Stimulated activated CD4-positive, alpha-beta T cell treated with anti-CD3 and anti-CD28 coated beads, TNF-alpha, amount 100 ng/mL, for 4 hours (primary cell): ENCODE measurements at places on chromosomes 5 and 9.

GRCh38 chr5:62649476-62650113 is 71.0 kb downstream of the LRRC70 start:
- no peak for DNase-seq

GRCh38 chr9:86754581-86755560 is 192.4 kb downstream of the GAS1 start:
- no peak for DNase-seq

GRCh38 chr9:106417685-106418084 is 445.3 kb upstream of the ZNF462 start:
- DNase-seq, result no peak

DNA sequence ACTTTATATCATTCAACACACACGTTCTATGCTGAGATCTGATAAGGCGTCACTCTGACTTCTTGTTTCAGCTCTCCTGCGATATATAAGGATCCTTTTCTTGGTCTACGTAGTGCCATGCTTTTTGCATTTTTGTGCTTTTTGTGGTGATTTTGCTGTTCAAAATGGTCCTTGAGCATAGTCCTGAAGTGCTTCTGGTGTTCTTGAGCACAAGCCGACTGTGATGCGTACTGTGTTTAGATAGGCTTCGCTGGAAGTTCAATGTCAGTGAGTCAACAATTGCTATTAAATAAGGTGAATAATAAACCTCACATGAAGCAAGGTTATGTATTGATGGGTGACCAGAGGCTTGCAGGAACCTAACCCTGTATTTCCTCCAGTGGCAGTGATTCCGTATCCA is 46.8 kb downstream of the ACO1 start:
- no peak for DNase-seq

DNA sequence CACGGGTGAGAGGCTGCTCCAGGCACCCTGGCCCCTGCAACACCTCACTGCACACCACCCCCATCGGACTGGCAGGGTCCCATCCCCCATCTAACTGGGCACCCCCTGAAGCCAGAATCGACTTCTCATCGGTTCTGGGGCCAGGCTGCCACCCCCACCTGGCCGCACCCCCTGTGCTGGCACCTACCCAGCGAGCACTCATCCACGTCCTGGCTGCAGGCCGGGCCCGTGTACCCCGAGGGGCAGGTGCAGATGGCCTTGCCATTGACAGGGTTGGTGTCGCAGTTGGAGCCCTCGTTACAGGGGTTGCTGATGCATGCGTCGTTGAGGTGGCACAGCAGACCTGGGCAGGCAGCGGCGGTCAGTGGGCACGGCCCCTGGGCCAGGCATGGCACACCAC is 27.9 kb downstream of the NOTCH1 start:
- no peak for DNase-seq

- DNase-seq, result no peak
Observed at GRCh38 chr9:114246558-114246957, 76.3 kb upstream of the ORM1 start.

- DNase-seq, result no peak
Observed at GRCh38 chr5:74127381-74128320, 501.7 kb downstream of the ARHGEF28 start.

GRCh38 chr5:139178935-139179334 is 19.2 kb downstream of the SIL1 start:
- DNase-seq, result no peak

GRCh38 chr5:14913096-14913495 is 41.5 kb upstream of the ANKH start:
- DNase-seq, result no peak

DNA sequence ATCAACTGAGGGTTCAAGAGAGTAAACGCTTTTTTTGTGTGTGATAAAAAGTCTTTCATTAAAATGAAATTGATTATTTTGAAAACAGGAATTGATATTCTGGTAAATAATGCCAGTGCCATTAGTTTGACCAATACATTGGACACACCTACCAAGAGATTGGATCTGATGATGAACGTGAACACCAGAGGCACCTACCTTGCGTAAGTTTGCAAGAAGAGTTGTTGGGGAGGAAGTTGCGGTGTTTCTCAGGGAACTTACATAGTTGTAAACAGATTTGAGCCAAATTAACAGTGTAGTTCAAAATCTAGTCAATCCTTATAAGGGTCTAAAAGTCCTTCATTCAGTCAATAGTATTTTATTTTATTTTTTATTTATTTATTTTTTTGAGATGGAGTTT is 28.9 kb downstream of the HSDL2 start:
- no peak for DNase-seq

- no peak for DNase-seq
Observed at GRCh38 chr5:147832541-147832940, 1.1 kb upstream of the SPINK1 start.

DNA sequence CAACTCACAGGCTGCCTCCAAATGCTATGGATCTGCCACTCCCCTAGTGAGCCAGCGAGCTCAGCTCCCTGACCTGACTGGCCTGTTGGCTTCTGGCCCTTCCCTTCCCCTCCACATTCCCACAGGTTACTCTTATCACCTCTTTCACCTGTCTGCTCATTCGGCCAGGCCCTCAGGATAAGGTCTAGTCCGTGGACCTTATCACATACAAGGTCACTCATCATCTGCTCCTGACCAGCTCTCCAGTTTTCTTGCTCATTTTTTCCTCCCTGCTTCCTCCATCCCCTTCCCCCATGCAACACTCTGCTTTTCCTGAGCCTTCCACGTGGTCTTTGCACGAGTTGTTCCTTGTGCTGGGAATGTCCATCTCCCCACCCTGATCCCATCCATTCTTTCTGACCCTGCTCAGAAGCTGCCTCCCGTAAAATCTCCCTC is 25.9 kb upstream of the NDST1 start:
- no peak for DNase-seq

DNA sequence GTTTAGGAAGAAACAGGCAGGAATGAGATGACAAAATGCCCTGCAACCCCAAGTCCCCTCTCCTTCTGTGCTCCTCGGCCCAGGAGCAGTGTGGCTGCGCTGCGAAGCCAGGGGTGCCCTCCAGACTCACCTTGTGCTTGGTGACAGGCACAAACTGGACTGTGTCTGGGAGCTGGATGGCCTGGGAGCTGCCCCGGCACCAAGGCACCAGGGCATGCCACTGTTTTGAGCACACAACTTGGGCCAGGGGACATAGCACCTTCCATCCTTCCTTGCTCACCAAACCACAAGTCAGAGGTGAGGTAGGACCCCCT is 51.1 kb downstream of the PRRT1B start:
- no peak for DNase-seq

DNA sequence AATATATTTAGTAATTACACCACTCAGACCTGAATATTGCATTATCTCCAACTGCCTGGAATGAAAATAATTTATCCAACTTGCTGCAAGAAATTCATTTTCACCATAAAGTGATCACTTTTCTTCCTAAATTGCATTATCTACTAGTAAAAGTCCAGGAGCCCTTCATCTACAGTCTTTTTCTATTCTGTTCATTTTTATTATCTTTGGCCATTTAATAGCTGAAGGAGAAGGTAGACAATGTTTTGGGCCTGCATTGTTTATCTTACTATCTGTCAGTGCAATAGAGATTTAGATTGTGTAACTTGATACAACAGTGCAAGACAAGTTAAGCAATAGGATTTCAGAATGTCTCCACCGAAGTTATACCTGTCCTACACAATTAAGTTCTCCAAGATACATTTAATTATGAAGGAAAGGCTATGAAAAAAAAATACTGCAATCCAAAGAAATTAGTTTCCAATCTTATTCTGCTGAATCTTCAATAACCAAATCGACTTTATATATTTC is 1339.7 kb upstream of the CDH6 start:
- no peak for DNase-seq

- DNase-seq, result no peak
Observed at GRCh38 chr9:71638627-71639026, 129.7 kb downstream of the CEMIP2 start.

GRCh38 chr9:97480174-97480573 is 21.3 kb upstream of the TMOD1 start:
- no peak for DNase-seq

DNA sequence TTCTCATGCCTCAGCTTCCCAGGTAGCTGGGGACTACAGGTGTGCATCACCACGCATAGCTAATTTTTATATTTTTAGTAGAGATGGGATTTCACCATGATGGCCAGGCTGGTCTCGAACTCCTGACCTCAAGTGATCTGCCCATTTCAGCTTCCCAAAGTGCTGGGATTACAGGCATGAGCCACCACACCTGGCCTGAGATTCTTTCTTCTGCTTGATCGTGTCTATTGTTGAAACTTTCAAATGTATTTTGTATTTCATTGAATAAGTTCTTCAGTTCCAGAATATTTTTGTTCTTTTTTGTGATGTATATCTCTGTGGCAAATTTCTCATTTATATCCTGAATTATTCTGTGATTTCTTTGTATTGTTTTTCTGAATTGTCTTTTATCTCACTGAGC is 1063.3 kb upstream of the WWC1 start:
- DNase-seq, result no peak

GRCh38 chr5:138458856-138459255 is 6.4 kb upstream of the EGR1 start:
- DNase-seq, result no peak

DNA sequence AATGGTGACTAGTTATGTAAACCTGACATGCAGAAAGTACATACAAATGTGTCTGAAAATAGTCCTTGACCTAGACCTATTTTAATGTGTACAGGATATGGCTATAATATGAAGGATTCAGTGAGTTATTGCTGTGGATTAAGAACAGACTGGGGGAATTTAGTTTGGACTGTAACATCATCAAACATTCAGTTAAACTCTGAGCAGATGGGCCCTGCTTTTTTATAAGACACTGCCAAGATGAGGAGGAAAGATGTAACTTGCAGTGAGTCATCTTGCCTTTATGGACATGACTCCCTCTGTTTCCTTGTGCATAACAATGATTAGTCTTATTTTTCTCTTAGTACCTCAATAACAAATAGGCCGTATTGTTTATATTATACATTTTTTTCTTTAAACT is 12.2 kb downstream of the PPP3R2 start:
- DNase-seq, result no peak

GRCh38 chr9:114693248-114693855 is 11.4 kb upstream of the TEX48 start:
- DNase-seq, result no peak

GRCh38 chr9:105295986-105296385 is 51.5 kb downstream of the SLC44A1 start:
- DNase-seq, result no peak

DNA sequence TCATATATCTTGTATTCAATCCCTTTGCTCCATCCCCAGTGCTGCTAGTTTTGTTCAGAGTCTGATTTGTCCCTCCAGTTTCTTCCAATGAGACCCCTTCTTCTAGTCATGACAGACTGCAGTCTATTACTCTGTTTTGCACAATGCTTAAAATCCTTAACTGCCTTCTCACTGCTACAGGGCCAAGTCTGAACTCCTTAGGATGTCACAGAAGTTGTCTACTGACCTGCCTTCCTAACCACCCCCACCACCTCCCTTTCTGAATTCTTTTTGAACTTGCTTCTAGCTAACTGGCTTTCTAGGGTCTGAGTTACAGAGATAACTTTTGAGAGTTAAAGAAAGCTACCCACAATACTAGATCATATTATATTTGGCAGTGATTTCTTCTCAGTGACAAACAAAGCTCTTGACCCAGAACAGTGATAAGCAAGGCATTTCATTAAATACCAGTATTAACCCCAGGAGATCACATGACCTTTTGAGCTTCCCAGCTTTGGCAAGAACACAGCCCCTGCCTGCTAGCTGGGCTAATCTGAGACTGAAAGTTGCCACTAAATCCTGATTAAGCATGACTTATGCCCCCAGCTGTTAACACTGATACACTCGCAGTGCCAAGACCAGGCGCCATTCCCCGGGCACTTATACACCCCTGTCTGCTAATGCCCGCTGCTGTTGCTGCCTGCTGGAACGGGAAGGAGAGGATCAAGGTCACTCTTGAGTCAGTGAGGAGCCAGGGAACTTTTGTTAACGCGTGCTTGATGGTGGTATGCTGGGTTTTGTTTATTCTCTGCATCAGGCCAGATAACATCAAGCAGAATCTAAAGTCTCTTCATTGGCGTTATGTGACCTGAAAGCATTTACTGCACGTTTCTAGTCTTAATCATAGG is 36.4 kb upstream of the ADAMTSL1 start:
- no peak for DNase-seq

- DNase-seq, result no peak
Observed at GRCh38 chr5:10600626-10601245, 36.9 kb downstream of the ANKRD33B start.

- no peak for DNase-seq
Observed at GRCh38 chr5:98755406-98755805, 18.1 kb upstream of the RGMB start.

DNA sequence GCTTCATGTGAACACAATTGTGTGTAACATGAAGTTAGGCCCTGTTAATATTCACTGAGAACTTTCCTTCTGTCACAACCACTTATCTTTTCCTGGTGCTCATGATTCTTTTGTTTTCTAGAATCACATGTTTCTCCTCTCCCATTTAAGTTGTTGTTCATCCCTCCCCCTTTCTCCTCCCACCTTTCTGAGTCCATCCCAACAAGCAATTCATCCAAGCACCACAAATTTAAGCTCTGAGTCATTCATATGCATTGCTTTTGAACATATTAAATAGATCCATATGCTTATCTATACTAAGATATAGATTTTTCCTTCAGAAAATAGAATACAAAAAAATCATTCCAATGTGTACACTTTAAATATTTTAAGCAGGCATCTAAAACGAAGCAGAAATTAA is 75.2 kb upstream of the NFIB start:
- no peak for DNase-seq

DNA sequence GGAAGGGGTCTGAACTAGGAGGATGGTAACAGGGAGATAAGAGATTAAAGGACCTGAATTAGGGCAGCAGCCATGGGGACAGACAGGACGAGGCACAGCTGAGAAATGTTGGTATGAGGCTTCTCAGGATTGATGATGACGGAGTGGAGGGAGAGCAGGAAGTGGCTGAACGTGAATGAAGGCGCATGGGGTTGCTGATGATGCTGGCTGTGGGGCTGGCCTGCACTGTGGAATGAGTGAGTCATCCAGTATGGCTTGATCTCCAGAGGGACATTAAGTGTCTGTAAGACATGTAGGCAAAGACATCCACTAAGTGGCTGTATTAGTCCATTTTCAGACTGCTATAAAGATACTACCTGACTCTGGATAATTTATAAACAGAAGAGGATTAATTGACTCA is 256.4 kb downstream of the ICE1 start:
- no peak for DNase-seq

- no peak for DNase-seq
Observed at GRCh38 chr5:171336521-171337209, 27.6 kb downstream of the TLX3 start.

- DNase-seq, result no peak
Observed at GRCh38 chr9:77488439-77489126, 159.5 kb downstream of the GNA14 start.
